Kidney tubule cell (primary cell): ENCODE measurements at places on chromosomes 13 and 19.

DNA sequence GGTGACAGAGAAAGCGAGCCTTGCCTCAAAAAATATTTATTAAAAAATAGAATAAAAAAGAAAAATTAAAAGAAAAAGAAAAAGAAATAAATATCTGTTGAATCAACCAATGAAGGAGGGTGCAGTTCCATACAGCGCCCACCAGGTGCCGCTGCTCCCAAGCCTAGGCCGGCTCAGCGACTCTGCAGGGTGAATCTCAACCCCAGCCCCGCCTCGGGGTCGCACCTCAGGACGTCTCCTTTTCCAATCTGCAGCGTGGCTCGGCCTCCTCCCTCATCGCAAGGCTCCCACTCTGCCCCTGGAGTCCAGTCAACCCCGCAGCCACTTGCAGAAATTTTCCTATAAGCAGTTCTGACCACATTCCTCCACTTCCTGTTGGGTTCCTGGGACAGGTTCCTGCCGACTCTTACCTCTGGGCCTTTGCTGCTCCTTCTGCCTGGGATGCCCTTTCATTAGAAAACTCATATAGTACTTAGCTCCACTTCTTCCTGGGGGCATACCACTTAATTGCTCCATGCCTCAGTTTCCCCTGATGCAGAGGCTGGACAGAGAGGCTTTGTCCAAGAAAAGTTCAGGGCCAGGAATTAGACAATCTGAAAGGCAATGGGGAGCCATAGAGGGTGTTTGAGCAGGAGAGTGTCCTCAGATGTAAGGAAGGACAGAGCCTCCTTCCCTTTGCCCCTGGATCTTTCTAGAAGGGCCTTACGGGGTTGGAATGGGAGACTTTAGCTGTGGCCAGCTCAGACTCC lies 24.3 kb downstream of the NFILZ start:
- DNase-seq, result peak; percentile 50

DNA sequence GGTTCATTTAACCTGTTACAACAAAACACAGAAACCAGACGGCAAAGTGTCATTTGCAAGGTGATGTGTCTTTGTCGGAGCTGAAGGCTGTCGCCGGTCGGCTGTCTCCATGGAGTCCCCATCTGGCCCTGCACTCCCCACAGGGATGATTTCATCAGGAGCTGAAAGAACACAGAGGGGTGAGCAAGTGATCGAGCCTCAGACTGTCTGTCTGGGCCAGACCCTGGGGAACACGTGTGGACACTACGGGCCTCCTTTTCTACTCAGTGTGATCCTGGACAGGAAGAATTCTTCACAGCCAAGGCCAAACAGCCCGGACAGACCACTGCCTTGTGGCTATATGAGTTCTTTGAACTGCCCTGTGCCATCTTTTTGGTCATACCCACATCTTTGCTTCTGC lies 85.1 kb downstream of the RNASEH2B start:
- no peak for DNase-seq

DNA sequence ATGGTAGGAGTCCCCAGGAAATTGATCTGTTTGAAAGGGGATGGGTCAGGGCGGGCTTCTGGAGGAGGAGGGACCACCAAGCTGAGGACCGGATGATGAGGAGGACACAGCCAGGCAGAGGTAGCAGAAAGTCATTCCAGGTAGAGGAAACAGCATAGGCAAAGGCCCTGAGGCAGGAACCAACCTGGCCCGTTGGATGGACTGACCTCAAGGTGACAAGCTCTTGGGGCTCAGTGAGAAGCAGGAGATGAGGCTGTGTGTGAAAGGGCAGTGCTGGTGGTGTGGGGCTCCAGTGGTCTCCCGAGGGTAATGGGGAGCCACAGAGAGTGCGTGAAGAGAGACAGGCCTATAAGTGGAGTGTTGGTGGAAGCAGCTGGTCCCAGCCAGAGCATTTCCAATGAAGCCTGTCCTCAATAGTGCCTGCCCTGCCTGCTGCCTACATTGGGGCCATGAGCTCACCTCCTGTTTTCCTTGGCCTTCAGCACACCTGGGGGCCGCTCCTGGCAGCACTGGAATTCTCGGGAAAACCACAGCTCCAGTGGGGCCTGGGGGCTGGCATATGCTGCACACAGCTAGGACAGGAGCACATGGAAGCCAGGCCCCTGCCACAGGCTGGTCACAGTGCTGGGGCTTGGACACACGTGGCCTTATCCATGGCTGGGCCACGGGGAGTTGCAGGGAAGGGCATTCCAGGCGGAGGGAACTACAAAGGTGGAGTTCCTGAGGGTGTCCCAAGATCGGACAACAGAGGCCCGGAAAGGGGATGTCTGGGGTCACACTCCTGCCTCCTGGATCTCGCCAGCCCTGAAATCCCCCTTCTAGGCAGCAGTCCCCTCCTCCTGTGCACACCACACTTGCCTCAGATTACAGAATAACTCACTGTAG lies 2.3 kb upstream of the COMP start:
- no peak for DNase-seq

DNA sequence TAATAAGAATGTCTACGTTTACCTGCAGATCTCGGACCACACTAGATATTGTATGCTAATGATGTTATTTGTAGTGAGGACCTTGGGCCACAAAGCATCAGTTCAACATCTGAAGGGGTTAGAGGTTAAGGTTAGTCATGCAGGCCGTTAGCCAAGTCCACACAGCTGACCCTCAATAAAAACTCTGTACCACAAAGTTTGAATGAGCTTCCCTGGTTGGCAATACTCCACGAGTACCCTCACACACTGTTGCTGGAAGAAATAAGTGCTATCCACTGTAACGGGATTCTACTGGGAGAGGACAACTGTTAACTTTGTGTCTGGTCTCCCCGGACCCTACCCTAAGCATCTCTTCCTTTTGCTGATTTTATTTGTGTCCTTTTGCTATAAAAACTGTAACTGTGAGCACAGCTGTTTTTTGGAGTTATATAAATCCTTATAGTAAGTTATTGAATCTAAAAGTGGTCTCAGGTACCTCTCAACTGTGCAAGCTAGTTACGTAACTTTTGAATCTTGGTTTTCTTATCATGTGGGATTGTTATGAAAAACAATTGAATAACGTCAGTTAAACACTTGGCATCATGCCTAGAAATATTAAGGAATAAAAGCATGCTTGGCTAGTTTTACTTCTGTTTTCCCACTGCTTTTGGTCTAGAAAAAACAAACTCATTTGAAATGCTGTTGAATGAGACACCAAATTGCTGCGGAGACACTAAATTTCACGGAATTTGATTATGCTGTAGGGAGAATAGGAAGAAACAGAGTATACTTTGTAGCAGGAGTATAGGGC lies 181.5 kb downstream of the DNAJC3 start:
- no peak for DNase-seq

GRCh38 chr13:29993196-29993595 lies 142.8 kb upstream of the UBL3 start:
- DNase-seq, result no peak

DNA sequence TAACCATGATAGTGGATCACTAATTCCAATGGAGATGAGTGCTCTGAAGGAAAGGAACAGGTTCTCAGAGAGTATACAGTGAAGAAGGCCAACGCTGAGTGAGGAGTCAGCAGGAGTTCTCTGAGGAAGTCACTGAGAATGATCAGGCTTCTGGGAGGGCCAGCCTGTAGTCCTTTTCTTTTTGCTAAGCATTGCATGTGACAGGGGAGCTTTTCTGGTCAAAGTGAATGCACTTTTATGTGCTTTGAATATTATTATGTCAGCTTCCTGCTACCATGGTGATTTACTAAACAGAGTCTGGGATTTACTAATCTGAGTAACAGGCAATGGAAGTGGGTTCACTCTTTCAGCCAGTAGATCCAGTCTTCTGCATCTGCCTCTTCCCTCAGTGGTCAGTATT lies 81.1 kb upstream of the SERP2 start:
- DNase-seq, result peak; percentile 26

DNA sequence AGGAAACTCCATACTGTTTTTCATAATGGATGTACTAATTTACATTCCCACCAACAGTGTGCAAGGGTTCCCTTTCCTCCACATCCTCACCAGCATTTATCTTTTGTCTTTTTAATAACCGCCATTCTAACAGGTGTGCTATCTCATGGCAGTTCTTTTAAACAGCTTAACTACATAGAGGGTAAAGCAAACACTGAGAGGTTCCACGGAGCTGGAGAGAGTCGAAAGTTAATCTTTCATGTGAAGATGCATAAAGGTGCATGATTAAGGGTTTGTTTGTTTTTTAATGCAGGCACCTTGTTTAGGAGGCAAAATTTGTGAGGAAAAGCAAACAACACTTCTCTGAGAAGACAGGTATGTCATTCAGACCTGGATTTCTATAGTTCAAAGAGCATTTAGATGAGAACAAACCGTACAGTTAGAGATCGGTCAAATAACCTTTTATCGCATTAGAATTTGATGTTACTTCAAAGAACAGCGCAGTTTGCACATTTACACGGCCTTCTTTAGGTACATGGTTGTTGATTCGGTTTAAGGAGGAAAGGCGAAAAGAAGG lies 193.9 kb downstream of the RBM26 start:
- DNase-seq, result no peak

- DNase-seq, result no peak
Observed at GRCh38 chr13:77065461-77066147, 38.6 kb upstream of the FBXL3 start.

DNA sequence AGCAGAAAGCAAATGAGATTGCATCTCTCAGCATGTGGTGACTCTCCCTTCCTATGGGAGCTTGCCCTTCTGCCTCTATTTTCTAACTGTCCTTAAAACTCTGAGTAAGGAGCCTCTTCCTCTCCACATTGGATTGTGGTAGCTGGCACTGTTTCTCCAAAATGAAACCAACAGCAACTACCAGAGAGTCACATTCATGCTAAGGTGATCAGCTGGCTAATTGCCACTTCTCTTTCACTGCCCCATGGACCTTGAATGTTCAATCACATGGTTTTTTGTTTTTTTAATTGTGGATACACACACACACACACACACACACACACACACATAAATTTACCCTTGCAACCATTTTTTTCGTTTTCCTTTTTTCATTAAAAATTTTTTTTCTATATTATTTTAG lies 154.7 kb upstream of the TSC22D1 start:
- DNase-seq, result peak; percentile 32

- DNase-seq, result no peak
Observed at GRCh38 chr13:94978516-94978915, 266.2 kb upstream of the SOX21 start.

GRCh38 chr13:108270442-108270841 lies 924 bp downstream of the TNFSF13B start:
- no peak for DNase-seq

- DNase-seq, result peak; percentile 43
Observed at GRCh38 chr13:40536443-40537113, 129.9 kb downstream of the FOXO1 start.

GRCh38 chr13:66805657-66806056 lies 424.5 kb downstream of the PCDH9 start:
- DNase-seq, result no peak

DNA sequence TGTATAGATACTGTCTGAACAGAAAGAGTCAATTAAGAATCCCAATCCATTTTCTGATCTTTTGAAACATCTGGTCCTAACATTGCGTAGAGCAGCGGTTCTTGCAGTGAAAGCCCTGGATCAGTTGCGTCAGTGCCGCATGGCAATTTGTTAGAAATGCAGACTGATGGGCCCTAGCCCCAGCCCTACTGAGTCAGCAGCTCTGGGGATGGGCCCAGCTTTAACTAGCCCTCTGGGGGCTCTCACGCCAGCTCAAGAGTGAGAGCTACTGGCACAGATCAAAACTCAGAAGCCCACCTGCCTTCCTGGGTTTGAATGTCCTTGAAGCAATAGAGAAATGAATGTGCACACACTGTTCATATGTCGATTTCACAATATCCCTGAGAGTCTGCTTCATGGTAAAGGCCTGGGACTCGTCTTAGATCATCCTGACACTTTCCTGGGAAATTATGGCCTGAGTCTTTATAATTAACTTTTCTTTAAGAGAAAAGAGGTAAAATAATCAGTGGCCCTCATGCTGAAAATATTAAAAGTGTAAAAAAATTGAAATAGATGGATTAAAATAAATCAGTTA lies 206.8 kb upstream of the TMTC4 start:
- DNase-seq, result no peak

DNA sequence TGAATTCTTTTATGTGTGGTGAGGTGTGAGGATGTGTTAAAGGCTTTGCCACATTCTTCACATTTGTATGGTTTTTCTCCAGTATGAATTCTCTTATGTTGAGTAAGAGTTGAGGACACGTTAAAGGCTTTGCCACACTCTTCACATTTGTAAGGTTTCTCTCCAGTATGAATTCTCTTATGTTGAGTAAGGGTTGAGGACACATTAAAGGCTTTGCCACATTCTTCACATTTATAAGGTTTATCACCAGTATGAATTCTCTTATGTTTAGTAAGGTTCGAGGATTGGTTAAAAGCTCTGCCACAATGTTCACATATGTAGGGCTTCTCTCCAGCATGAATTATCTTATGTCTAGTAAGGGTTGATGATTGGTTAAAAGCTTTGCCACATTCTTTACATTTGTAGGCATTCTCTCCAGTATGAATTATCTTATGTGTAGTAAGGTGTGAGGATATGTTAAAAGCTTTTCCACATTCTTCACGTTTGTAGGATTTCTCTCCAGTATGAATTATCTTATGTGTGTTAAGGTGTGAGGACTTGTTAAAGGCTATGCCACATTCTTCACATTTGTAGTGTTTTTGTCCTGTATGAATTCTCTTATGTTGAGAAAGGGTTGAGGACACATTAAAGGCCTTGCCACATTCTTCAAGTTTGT lies 27.1 kb downstream of the ZNF724 start:
- DNase-seq, result no peak

DNA sequence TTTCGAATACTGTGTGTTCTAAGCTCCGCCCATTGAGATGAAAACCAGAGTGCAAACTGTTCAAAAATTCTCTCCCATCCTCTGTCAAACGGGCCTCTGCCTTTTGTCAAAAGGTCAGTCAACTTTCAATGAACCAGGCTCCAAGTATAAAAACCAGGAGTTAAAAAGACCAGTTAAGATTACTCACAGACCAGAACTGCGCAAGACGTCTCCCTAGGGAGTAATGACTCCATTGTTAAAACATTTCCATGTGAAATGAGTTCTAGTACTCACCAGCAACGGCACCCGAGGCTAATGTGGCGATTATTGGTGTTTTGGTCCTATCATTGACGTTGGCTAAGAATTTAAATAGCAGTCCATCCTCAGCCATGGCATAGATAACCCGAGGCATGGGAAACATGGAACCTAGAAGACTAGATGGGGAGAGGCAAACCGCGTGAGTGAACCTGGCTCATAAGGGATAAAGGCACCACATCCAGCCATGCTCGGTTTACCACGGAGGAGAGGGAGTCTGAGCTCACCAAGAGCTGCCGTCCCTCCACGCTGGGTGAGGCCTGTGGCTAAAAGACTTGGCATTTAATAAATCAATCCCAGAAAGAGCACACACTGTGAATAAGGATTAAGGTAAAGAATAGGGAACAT lies 73.3 kb downstream of the SLC7A1 start:
- no peak for DNase-seq
